ENCODE measurements at places on chromosomes 2 and 18.

GRCh38 chr18:3525870-3526420, 76.0 kb downstream of the TGIF1 start:
- DNase-seq = no peak

DNA sequence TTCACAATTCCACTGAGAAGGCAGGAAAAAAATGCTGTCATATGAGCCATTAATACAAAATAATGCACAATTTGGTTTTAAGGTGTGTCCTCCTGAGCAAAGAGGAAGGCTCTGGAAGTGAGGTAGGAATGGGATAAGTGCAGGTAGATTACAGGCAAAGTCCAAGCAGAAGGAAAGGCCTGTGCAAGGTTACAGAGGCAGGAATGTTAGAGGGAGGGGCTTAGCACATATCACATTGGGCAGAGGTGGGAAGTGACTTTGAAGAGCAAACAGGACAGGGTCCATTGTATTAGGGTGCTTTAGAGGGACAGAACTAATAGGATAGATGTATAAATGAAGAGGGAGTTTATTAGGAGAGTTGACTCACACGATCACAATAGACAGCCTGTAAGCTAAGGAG, 14.7 kb upstream of the CLIP4 start:
- DNase-seq = no peak

GRCh38 chr2:80413136-80413535, 108.6 kb upstream of the LRRTM1 start:
- DNase-seq = no peak

GRCh38 chr18:42611134-42611533, 504.4 kb downstream of the RIT2 start:
- DNase-seq = no peak

- DNase-seq = no peak
These were observed 48.9 kb upstream of the ASXL2 start for GRCh38 chr2:25926984-25927756.

- DNase-seq = peak; percentile 25
These were observed 68.4 kb upstream of the CDCA7 start for GRCh38 chr2:173286153-173286809.

DNA sequence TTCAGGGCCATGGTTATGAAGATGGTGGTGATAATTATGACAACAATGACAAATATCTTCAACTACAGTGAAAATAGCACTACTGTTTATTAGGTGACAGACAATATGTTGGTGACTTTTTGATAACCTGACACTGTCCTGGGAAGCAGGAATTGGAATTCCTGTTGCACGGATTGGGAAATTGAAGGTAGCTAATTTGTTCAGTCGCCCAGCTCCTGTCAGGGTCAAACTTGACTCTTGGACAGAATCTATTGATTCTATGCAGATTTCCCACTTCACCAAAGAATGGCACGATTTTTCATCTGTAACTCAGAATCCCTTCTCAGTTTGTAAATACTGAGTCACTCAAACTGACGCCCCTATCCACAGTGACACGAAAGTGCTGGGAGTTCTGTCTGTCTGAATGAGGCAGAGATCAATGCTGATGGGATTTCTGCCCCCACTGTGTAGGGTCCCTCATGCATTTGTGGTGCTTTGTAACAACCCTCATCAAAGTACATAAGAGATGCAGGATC, 779.5 kb upstream of the ID2 start:
- DNase-seq = no peak

GRCh38 chr2:134897932-134898331, 20.7 kb upstream of the CCNT2 start:
- DNase-seq = peak; percentile 13

DNA sequence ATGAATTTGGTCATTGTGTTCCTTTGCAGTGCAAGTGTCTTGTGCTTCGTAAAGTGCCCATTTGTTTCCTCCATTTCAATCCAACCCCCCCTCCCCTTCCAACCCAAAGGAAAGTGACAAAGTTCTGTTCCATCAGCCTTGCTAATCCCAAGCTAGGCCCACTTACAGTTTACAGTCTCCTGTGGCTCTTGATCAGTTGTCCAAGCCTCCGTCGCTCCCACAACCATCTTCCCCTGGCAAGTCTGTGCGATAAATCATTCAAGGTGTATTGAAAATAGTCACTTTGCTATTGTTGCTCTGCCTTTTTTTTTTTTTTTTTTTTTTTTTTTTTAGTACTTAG, 6.5 kb downstream of the POU3F3 start:
- no peak for DNase-seq

GRCh38 chr18:34796035-34796657, 86.0 kb downstream of the DTNA start:
- no peak for DNase-seq

DNA sequence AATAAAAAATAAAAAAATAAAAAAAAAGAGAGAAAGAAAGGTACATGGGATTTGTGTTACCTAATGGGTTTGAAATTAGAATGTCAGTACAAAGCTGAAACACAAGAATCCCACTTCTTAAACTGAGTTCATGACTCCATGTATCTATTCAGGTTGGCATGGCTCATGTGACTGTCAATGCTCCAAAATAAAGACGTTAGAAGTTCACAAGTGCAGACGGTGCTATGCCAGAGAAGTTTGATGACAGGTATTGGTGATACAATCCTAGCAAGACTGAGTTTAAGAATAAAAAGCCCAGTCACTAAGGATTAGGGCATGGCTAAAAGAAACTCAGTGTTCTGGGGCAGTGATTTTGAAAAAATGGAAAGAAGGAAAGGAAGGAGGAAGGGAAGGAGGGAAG, 254.3 kb downstream of the XIRP2 start:
- DNase-seq = no peak

- DNase-seq = no peak
These were observed 18.5 kb downstream of the SFTPB start for GRCh38 chr2:85649201-85650190.

GRCh38 chr2:12202313-12203075, 456.1 kb downstream of the LPIN1 start:
- DNase-seq = no peak

GRCh38 chr2:68103709-68104055, 40.9 kb upstream of the C1D start:
- no peak for DNase-seq
